ENCODE measurements at places on chromosomes 2 and 18.

- no peak for DNase-seq
Measured at GRCh38 chr2:163191372-163191771, 352.8 kb upstream of the KCNH7 start.

DNA sequence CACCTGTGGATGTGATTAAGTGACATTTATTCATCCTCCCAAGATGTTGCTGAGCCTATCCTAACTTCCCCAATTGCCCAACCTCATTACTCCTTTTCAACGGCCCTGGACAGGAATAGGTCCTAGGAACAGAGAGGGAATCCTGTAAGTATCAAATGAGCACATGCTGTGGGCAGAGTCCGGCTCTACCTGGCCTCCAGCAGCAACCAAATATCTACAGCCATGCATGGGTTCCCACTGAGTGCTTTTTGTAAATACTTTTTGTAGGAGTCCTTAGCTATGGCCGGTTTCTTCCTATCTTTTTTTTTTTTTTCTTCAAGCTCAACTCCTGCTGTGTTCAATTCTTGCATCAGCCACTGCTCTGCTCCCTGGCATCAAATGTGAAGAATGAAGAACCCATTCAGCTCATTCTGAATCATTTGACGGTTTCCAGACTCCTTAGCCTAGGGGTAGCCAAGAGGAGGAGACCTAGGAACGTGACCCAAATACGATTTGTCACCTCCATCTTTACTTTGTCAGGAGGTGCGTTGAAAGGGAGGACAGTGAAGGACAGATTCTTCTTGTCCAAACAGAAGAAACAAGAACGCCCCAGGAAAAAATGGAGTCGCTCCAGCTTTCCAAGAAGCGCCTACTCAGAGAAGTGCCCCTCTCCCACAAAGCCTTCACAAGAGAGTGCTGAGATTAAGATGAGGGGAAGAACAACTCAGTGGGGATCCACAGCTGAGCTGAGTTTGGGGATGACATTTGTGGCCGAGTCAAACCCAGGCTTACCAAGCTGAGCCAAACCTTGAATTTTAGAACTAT lies 46.7 kb upstream of the LCLAT1 start:
- no peak for DNase-seq

GRCh38 chr2:140338795-140339194 lies 1558.6 kb upstream of the NXPH2 start:
- DNase-seq: no peak

DNA sequence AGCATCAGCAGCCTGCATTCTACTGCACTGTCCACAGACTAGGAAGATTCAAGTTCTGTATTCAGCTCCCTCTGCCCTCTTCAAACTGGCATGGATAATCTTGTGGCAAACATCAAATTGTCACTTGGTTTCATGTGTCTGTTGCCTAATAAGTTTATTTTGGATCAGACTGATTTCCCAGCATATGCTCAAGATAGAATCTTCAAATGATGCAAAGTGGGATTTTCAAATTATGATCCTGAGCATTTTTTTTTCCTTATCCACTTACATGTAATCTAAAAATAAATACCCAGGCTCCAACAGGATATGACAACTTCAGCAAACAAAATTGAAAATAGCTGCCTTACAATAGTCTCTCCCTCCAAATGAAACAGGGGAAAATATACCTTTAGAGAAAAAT lies 160.9 kb upstream of the VRK2 start:
- no peak for DNase-seq

Measured in stimulated activated CD4-positive, alpha-beta T cell treated with anti-CD3 and anti-CD28 coated beads, TNF-alpha, amount 100 ng/mL, for 1 hour (primary cell).